ENCODE measurements at places on chromosomes 4 and X. TPM values are rescaled to one million over a fixed set of nuclear protein-coding genes. Genes with fewer than 3 reads are reported as not detected.

Gene ODAPH
- not detected for total RNA-seq

Gene SPANXB1
- not detected for total RNA-seq

Gene MAP7D2
- 0.35 TPM for total RNA-seq

Gene HMX1
- not detected for total RNA-seq

Gene PNCK
- 3.6 TPM for total RNA-seq

Gene MTMR8
- 0.35 TPM for total RNA-seq

Gene ARHGAP36
- total RNA-seq, result not detected

Gene CSAG2
- total RNA-seq, result not detected

Gene UTP3
- 22.4 TPM for total RNA-seq

Gene FGB
- total RNA-seq, result not detected

Gene HS3ST1
- total RNA-seq, result 1.0 TPM

- H3K27ac ChIP-seq, result no peak overlapping the region
- H3K36me3 ChIP-seq, result no peaks in the 10 kb centered on the region
- H3K4me3 ChIP-seq, result no peak overlapping the region
- no peaks in the 10 kb centered on the region for H3K4me1 ChIP-seq
Measured at GRCh38 chr4:10437735-10438134, 19.5 kb downstream of the ZNF518B start.

GRCh38 chr4:23881052-23881501, 8.8 kb downstream of the PPARGC1A start:
- H3K36me3 ChIP-seq, result peaks cover 2% of the 10 kb centered on the region
- DNase-seq, result no peak
- no peak overlapping the region for H3K4me3 ChIP-seq
- H3K4me1 ChIP-seq, result no peaks in the 10 kb centered on the region

DNA sequence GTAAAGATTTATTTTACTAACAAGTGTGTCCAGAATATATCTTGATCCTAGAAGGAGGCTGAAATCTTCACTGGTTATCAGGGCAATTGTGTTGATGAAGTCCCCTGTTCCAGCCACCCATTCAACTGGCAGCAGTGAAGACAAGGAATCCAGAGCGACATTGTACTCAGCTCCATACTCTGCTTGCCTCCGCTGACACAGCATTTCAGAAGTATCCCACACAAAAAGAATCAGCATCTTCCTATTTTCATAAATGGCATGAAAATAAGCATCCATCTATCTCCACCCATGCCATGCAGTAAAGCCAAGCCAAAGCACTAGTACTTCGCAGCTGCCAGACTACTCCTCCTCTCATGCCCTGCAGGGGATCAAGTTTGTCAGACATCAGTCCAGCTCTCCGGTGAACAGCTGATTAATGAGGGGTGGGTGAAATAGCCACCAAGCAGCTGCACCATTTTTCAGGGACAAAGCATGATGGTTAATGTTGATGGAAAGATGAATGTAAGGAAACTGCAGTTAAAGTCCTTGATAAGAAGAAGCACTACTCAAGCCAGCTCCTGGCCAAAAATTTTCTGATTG, 54.0 kb downstream of the COL25A1 start:
- H3K36me3 ChIP-seq, result no peaks in the 10 kb centered on the region
- H3K27me3 ChIP-seq, result no peaks in the 10 kb centered on the region
- H3K27ac ChIP-seq, result no peak overlapping the region

- no peak for DNase-seq
- H3K4me3 ChIP-seq, result no peak overlapping the region
- no peak overlapping the region for H3K27ac ChIP-seq
- no peaks in the 10 kb centered on the region for H3K27me3 ChIP-seq
- H3K4me1 ChIP-seq, result no peaks in the 10 kb centered on the region
Measured at GRCh38 chr4:25592736-25593135, 62.9 kb upstream of the SLC34A2 start.

GRCh38 chr4:42641656-42642055, 15.2 kb downstream of the ATP8A1 start:
- no peak overlapping the region for H3K27ac ChIP-seq
- no peaks in the 10 kb centered on the region for H3K27me3 ChIP-seq
- no peaks in the 10 kb centered on the region for H3K36me3 ChIP-seq
- DNase-seq, result no peak

DNA sequence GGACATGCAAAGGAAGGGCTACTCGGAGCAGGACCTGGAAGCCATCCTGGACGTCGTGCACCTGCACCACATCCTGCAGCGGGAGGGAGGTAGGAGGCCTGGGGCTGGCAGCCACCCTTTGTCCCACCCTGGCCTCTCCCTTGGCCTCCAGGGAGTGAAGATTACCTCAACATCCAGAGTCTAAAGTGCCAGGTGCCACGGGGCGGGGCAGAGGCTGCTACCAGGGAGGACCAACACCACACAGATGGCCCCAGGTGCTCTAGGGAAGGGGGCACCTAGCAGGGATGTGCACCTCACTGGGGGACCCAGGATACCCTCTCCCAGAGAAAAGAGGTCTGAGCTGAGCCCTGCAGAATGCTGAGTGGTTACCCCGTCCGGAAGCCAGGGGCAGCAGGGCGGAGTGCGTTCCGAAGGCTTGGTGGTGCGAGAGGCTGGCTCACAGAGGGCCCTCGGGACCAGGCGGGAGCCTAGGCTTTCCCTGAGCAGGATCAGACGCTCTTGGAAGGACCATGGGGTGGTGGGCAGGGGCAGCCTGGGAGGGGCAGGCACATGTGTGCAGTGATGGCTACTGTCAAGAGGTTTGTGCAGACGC, 16.1 kb downstream of the ABCD1 start:
- peaks cover 6% of the 10 kb centered on the region for H3K4me1 ChIP-seq
- H3K4me3 ChIP-seq, result no peak overlapping the region
- peaks cover 3% of the 10 kb centered on the region for H3K27me3 ChIP-seq
- no peak for DNase-seq

- no peak overlapping the region for H3K27ac ChIP-seq
- H3K4me1 ChIP-seq, result no peaks in the 10 kb centered on the region
- no peak for DNase-seq
- no peak overlapping the region for H3K4me3 ChIP-seq
Measured at GRCh38 chrX:123801901-123802300, 58.0 kb upstream of the XIAP start.

- H3K27me3 ChIP-seq, result no peaks in the 10 kb centered on the region
- DNase-seq, result no peak
- H3K4me3 ChIP-seq, result no peak overlapping the region
- no peaks in the 10 kb centered on the region for H3K36me3 ChIP-seq
- peaks cover 22% of the 10 kb centered on the region for H3K4me1 ChIP-seq
Measured at GRCh38 chr4:38491854-38492478, 172.0 kb upstream of the KLF3 start.

GRCh38 chr4:152068866-152069265, 308.1 kb upstream of the GATB start:
- H3K4me3 ChIP-seq, result no peak overlapping the region
- no peak for DNase-seq
- H3K27ac ChIP-seq, result no peak overlapping the region

DNA sequence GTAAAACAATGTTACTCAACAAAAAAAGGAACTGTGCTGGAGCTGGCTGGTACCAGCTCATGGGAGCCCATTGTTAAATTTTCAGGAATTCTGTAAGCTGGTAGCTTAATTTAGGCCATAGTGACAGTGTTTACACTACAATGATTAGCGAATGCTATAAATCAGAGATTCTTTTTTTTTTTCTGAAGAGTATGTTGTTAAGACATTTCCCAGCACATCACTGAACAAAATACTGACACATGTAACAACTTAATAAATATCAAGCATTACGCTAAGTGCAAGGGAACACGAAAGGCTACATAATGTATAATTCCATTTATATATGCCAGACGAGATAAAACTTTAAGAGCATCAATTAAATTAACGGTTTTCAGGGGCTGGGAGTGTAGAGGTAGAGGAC, 4.4 kb downstream of the WDFY3 start:
- peaks cover 17% of the 10 kb centered on the region for H3K4me1 ChIP-seq
- H3K4me3 ChIP-seq, result no peak overlapping the region
- H3K27me3 ChIP-seq, result no peaks in the 10 kb centered on the region
- H3K36me3 ChIP-seq, result no peaks in the 10 kb centered on the region
- no peak overlapping the region for H3K27ac ChIP-seq

GRCh38 chr4:129371926-129372325, 276.0 kb downstream of the C4orf33 start:
- no peaks in the 10 kb centered on the region for H3K36me3 ChIP-seq
- no peaks in the 10 kb centered on the region for H3K4me1 ChIP-seq
- DNase-seq, result no peak
- H3K27ac ChIP-seq, result no peak overlapping the region
- no peaks in the 10 kb centered on the region for H3K27me3 ChIP-seq

- no peak for DNase-seq
- H3K4me1 ChIP-seq, result no peaks in the 10 kb centered on the region
Measured at GRCh38 chrX:70096052-70096451, 33.8 kb downstream of the OTUD6A start.

DNA sequence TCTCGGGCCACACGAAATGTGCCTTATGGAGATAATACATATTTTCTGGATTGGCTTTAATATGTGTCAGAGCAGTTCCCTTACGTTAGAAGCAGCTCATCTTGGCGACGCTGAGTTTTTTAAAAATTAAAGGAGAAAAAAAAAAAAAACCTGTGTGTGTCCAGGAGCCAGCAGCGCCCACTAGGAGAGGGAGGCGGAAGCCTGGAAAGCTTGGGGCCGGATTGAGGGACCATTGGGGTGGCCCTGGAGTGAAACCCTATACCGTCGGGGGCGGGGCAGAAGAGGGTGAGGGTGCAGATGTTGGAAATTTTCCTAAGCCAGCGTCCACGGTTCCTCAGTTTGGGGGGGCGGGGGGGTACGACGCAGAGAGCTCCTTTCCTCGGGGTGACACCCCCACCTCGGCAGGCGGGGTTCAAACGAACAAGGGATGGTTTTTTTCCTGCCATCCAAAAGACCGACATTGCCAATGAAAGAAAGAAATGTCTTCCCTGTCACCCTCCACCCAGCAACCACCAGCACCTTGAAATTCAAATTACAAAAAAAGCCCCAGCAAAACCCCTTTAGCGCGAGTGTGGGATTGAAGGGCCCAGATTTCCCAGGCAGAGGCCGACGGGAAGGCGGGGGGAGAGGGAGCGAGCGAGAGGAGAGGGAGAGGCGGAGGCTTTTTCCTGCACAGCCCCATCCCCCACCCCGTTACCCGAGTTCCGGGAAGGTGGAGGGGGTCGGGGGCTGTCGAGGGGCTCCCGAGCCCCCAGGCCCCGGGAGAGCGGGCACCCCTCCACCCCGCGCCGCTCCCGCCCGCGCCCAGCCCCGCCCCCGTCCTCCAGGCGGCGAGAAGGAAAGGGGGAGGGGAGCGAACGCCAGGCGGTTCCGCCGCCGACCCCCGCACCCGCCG, 859 bp downstream of the SMARCA1 start:
- H3K27me3 ChIP-seq, result no peaks in the 10 kb centered on the region
- peak overlapping the region; percentile 72 for H3K4me3 ChIP-seq
- DNase-seq, result peak; percentile 41
- peaks cover 12% of the 10 kb centered on the region for H3K4me1 ChIP-seq
- peak overlapping the region; percentile 90 for H3K27ac ChIP-seq
- no peaks in the 10 kb centered on the region for H3K36me3 ChIP-seq

DNA sequence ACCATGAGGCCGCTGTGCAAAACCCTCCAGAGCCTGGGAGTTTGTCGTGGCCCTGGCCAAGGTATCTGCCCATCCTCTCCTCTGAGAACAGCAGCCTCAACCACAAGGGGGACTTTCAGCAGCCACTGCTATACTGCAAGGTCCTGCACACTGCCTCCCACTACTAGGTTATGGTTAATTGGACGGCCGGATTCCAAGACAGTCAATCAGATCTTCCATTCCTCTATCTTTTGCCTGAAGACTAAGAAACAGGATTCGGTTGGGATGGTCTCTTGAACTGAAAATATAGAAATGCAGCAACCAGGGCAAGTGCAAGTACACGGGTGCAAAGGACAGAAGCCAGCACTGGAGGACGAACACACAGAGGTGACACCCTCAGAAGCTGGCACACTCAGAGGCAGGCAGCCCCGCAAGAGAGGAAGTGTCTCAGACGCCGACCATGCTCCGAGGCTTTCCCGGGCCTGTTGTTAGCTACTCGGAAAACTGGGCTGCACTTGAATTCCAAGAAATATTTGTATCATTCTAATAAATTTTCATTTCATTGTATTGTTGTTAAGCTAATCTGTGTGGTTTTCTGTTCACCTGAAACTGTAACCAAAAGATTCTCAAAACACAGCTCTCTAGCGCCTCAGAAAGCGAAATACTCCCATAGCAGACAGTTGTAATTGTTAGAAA, 63.3 kb downstream of the AFAP1 start:
- DNase-seq, result no peak
- no peaks in the 10 kb centered on the region for H3K36me3 ChIP-seq
- peaks cover 8% of the 10 kb centered on the region for H3K4me1 ChIP-seq

- no peak for DNase-seq
- H3K27me3 ChIP-seq, result no peaks in the 10 kb centered on the region
- H3K4me1 ChIP-seq, result peaks cover 29% of the 10 kb centered on the region
Measured at GRCh38 chr4:970046-970745, 3.2 kb downstream of the DGKQ start.

DNA sequence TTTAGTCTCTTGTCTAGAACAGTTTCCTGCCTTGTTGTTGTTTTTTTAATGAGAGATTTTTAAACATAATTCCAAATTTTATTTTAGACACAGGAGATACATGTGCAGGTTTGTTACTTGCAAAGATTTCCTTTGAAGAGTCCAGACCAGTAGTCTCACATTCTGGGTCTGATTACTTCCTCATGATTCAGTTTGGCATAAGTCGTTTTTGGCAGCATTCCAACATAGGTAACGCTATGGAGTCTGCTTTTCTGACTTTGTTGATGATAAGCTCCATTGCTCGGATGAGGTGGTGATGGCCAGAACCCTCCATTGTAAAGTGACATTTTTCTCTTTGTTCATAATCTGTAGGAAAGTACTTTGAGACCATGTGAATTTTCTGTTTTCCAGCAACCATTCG, 74.7 kb downstream of the CLCN4 start:
- H3K4me1 ChIP-seq, result no peaks in the 10 kb centered on the region
- no peak overlapping the region for H3K27ac ChIP-seq
- no peak for DNase-seq
- H3K36me3 ChIP-seq, result peaks cover 7% of the 10 kb centered on the region

GRCh38 chrX:25034889-25035288, 19.1 kb upstream of the ARX start:
- H3K4me3 ChIP-seq, result no peak overlapping the region
- DNase-seq, result no peak
- no peaks in the 10 kb centered on the region for H3K36me3 ChIP-seq
- H3K4me1 ChIP-seq, result no peaks in the 10 kb centered on the region
- no peak overlapping the region for H3K27ac ChIP-seq

- no peak overlapping the region for H3K27ac ChIP-seq
- peaks cover 3% of the 10 kb centered on the region for H3K4me1 ChIP-seq
- no peaks in the 10 kb centered on the region for H3K27me3 ChIP-seq
- H3K36me3 ChIP-seq, result no peaks in the 10 kb centered on the region
Measured at GRCh38 chr4:183177001-183177400, 77.9 kb downstream of the WWC2 start.

GRCh38 chrX:34437586-34437985, 219.5 kb downstream of the TMEM47 start:
- H3K4me3 ChIP-seq, result no peak overlapping the region
- H3K36me3 ChIP-seq, result no peaks in the 10 kb centered on the region
- H3K27ac ChIP-seq, result no peak overlapping the region
- no peaks in the 10 kb centered on the region for H3K27me3 ChIP-seq
- no peaks in the 10 kb centered on the region for H3K4me1 ChIP-seq

Data from heart left ventricle (tissue), 16 donors.